Left cardiac atrium (tissue), 4 donors: ENCODE measurements at places on chromosomes 16 and 17.

GRCh38 chr17:61605692-61606091 lies 14.7 kb upstream of the NACA2 start:
- no peak for DNase-seq

DNA sequence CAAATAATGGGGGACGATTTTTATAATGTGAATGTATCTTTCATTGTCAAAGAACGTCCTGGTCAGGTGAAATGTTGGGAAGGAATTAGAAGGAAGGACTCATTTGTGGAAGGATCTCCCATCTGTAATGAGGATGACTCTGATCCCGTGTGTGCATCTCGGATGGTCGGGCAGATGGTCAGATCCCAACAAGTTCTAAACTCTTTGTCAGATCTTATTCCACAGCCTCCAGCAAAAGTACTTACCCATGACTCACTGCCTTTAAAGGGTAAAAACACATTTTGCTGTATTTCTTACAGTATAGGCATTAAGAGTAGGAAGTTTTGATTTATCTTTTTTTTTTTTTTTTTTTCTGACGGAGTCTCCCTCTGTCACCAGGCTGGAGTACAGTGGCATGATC lies 539 bp upstream of the KRTAP4-8 start:
- DNase-seq: no peak

GRCh38 chr16:4913130-4913773 lies 23.7 kb downstream of the PPL start:
- no peak for DNase-seq

- DNase-seq: no peak
Observed at GRCh38 chr17:35423761-35424160, 8.5 kb downstream of the SLFN12 start.

DNA sequence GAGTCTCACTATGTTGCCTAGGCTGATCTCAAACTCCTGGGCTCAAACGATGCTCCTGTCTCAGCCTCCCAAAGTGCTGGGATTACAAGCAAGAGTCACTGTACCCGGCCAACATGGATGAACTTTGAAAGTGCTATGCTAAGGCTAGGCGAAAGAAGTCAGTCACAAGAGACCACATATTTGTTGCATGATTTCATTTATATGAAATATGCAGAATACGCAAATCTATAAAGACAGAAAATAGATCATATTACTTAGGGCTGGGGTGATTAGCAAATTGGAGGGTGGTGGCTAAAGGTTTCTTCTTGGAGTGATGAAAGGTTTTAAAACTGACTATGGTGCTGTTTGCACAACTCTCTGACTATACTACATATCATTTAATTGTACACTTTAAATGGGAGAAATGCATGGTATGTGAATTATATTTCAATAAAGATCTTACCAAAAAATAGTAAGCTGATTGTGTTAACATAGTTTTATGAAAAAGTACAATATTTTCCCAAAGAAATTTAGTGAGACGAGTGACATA lies 1.2 kb upstream of the FLYWCH1 start:
- DNase-seq: no peak

DNA sequence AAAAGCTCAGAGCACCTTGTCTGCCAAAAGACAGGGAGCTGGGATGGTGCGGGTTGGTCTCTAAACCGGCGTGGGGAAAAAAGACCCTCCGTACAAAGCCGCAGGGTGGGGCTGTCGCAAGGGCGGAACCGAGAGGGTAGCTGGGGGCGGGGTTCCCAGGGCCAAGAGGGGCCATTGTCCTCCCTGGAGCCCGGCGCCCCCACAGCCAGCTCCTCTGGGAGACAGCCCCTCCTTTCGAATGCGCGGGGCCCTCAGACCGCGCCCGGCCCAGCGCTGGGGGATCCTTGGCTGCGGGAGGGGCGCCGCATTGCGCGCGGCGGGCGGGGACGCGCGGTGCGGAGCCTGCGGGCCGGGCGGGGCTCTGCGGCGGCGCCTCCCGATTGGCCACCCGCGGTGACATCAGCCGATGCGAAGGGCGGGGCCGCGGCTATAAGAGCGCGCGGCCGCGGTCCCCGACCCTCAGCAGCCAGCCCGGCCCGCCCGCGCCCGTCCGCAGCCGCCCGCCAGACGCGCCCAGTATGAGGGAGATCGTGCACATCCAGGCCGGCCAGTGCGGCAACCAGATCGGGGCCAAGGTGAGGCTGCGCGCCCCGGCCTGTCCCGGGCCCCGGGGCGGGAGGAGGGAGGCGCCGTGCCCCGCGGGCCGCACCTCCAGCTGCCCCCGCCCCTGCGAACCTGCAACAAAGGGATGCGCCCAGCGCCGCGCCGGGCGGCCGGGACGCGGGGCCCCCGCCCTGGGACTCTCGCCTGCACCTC lies at the start of gene TUBB3:
TSS of gene TUBB3 (plus strand) at position 459 of the 756 bp plus-strand sequence. CDS start at position 519, 60 bp downstream.
- peak; percentile 88 for DNase-seq

GRCh38 chr17:5587438-5588032 lies 3.2 kb upstream of the NLRP1 start:
- DNase-seq: no peak

- no peak for DNase-seq
Observed at GRCh38 chr17:47299239-47299910, 24.4 kb upstream of the EFCAB13 start.

- no peak for DNase-seq
Observed at GRCh38 chr17:7004398-7005253, 7.8 kb upstream of the RNASEK start.
